ENCODE measurements at places on chromosomes 7 and 10.
A peak's percentile ranks its signal among the peaks of the same experiment; 100 is the strongest.

DNA sequence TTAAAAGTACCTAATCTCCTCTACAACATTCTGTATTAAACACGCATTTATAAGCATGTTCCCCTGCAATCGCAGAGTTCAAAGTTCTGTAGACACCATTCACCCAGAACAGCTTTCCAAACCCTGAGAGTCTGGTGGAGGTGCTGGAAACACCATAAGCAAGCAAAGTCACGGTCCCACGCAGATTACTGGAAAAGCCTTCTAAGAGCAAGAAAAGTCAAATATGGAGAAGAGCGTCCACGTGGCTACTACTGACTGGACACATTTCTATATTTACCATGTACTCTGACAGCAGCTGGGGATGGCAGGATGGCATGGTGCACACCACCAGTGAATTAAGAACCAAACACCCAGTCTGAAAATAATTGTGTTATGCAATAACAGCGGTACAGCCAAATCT lies 97.7 kb downstream of the PARD3 start:
- DNase-seq, result no peak

DNA sequence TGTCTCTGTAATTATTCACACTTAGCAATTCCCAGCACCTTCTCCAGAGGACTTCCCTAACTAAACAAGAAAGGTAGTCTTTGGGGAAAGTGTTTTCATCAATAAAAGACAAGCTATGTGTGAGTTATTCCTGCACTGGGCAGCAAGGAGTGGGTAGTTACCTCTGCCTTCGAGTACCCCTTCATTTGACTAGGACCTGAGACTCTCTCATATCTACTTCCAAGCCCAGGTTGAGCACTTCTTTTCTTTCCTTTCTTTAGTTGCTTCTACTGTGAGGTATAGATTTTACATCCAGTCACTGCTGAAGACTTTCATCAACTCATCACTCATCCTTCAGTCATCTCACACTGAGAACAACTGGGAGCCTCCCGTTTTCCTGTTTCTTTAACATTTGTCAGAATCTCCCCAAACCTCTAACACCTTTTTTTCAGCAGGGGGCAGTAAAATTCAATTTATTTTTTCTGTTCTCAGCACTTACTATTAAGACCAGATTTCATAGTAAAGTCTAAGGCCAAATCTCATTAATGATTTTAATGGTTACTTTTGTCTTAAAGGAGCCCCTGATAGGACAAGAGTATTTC lies 80.1 kb upstream of the PRSS1 start:
- DNase-seq, result no peak

DNA sequence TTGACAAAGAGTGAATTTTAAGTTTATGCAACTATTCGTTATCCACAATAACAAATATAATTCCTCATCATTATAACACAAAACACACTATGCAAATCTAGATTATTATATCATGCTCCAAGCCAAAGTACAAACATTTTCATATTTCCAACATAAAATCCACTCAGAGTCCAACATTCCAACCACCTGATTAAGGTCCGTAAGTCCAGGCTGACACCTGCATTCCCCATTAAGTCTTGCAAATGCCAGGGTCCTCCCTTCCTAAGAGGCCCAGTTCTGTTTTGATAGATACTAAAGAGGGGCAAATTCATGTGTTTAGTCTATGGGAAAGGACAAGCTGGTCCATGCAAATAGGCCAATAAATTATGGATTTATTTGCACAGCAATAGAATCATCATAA lies 206.1 kb downstream of the POU6F2 start:
- DNase-seq, result no peak

DNA sequence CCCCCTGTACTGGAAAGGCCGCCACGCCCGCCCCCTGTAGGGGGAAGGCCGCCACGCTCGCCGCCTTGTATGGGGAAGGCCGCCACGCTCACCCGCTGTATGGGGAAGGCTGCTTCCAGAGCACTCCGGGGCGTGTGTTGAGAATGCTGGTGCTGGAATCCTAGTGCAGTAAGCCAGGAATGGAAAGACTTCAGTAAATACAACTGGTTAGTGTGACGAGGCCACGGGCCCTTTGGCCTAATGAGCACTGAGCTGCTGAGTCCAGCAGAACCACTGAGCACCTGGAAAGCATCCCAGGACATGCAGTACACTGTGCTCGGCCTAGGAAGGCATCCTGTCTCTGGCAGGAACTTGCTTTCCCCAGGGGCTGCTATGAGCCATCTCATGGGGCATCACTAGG lies 398.9 kb downstream of the PTPRN2 start:
- DNase-seq, result no peak

GRCh38 chr10:12958546-12959110 lies 42.9 kb downstream of the CCDC3 start:
- no peak for DNase-seq

DNA sequence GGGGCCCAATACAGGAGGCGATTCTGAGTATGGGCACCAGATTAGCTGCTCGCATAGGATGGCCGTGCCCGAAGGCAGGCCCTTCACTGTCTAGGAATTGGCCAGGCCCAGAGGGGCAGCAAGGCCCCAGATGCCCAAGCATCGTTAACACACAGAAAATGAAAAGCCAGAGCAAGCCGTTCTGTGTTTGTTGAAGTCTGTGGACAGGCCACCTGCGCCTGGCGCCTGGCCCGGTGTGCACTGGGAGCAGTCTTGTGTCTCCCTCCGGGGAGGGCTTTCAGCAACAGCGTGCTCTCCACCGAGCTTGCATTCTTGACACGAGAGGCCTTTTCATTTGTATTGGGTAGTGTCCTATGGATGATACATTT lies 34.5 kb upstream of the TTYH3 start:
- no peak for DNase-seq

DNA sequence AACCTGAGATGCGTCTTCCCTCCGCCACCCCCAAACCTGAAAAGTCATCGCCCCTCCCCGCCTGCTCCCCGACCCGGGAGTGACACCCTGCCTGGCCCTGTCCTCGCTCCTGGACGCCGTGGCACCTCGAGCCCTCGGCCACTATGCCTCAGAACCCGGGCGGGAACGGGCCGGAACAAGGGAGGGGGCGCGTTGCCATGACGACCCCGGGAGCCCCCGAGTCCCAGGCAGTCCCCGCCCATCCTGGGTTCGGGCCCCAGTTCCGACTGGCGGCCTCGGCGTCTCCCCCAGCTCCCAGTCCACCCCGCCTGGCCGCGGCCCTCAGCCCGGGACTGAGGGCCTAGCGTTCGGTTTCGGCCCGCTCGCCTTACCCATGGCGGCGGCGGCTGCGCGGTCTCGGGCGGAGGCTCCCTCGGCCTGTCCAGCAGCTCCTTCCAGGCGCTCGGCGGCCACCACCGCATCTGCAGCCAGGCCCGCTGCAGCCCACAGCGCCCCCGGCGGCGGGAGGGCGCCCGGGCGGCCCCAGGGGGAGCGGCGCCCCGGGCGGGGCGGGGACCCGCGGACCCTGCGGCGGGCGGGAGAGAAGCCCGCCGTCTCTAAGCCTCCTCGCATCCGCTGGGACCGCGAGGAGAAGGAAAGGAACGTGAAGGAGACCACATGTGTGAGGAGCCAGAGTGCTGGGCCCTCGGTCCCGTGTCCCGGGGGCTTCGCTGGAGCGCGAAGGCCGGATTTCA lies at the start of gene RUFY2:
TSS of gene RUFY2 (minus strand) at position 463 of the 734 bp plus-strand sequence. CDS start at position 375, 88 bp downstream.
- peak; percentile 54 for DNase-seq

DNA sequence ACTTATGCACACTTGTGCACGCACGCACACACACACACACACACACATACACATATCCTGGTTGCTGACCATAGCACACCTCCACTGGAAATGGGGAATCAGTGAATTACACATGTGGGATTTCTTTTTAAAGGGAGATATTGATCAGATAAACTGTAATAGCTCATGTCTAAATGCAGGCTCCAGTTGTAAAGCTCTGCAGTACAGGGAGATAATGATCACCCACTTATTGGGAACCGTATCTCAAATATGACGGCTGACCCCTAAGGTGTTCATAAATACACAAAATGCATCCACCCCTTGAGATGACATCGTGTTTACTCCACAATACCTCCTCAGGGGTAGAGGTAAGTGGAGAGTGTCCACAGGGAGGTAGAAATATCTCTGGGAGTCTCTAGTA lies 79.2 kb downstream of the PLXNA4 start:
- no peak for DNase-seq

- no peak for DNase-seq
These were observed 24.1 kb upstream of the PROSER2 start for GRCh38 chr10:11798845-11799735.

DNA sequence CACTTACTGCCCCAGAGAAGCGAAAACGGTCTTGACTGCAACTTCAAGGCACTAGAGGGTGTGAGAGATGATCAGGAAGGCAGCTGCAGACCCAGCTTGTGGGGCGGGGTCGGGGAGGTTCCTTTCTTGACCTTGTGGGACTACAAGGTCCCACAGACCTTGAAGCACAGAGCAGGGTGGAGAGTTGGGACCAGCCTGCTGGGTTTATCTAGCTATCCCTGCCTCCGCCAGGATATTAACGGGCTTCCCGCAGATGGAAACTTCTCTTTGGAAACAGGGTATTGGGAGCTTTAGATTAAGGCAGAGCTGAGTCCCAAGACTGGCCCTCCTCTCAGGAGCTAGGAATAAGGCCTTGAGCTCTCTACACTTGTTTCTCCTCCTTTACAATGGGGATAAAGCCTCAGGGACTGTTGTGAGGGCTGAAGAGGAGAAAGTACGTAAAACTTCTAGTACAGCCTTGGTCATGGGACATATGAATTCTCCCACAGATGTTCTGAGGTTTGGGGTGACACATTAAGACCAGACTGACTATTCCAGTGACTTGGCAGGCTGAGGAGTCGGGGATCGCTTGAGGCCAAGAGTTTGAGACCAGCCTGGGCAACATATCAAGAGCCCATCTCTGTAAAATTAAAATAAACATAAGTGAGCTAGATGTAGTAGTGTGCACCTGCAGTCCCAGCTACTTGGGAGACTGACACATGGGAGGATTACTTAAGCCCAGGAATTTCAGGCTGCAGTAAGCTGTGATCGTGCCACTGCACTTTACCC lies 153.2 kb downstream of the CDH23 start:
- no peak for DNase-seq

DNA sequence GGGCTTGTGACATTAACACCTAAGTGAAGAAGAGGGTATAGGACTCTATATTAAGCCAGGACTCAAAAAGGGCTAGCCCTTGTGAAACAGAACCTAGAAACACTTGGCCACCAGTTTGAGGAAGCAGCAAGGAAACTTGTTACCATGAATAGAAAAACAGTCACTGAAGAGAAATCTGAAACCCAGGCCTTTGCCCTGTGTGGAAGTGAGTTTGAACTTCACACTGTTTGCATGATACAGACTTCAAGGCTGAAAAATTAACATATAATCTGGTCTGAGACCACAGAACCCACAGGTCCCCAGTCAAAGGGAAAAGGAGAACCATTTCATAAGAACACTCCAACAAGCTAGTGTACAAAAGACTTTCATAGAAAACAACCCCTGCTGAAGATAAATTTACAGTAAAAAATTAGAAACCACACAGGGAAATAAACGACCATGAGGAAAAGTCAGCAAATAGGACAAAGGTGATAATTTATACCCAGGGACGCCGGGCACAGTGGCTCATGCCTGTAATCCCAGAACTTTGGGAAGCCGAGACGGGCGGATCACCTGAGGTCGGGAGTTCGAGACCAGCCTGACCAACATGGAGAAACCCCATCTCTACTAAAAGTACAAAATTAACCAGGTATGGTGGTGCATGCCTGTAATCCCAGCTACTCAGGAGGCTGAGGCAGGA lies 76.1 kb downstream of the SKIDA1 start:
- DNase-seq, result no peak

DNA sequence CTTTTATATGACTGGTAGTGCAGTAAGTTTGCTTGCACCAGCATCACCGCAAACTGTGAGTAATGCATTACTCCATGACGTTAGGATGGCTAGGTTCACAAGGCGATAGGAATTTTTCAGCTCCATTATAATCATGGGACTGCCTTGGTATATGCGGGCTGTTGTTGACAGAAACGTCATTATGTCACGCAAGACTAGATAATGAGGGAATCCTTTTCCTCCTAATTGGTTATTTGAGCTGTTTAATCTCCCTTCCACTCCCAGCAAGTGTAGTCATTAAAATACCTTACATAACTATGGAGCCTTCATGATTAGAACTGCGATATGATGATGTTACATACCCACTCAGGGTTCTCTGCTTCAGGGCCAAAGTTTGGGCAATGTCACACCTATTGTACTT lies 17.3 kb downstream of the KLLN start:
- no peak for DNase-seq

- no peak for DNase-seq
These were observed 24.6 kb upstream of the GLCCI1 start for GRCh38 chr7:7943951-7944350.

- DNase-seq, result no peak
These were observed 3.4 kb downstream of the AOC1 start for GRCh38 chr7:150855476-150856302.

- DNase-seq, result peak; percentile 73
These were observed 65.2 kb downstream of the COL13A1 start for GRCh38 chr10:69866688-69867461.

- DNase-seq, result no peak
These were observed 95.5 kb downstream of the CTBP2 start for GRCh38 chr10:125064681-125065492.
